ENCODE measurements at places on chromosomes 7 and 10. TPM values are rescaled to one million over a fixed set of nuclear protein-coding genes. Genes with fewer than 3 reads are reported as not detected.

GRCh38 chr7:28961972-28962371 lies 3.8 kb upstream of the TRIL start:
- H3K27ac ChIP-seq = no peak overlapping the region
- peaks cover 9% of the 10 kb centered on the region for H3K4me1 ChIP-seq
- peaks cover 29% of the 10 kb centered on the region for H3K27me3 ChIP-seq
- no peak overlapping the region for H3K4me3 ChIP-seq
- H3K36me3 ChIP-seq = no peaks in the 10 kb centered on the region
- DNase-seq = no peak

DNA sequence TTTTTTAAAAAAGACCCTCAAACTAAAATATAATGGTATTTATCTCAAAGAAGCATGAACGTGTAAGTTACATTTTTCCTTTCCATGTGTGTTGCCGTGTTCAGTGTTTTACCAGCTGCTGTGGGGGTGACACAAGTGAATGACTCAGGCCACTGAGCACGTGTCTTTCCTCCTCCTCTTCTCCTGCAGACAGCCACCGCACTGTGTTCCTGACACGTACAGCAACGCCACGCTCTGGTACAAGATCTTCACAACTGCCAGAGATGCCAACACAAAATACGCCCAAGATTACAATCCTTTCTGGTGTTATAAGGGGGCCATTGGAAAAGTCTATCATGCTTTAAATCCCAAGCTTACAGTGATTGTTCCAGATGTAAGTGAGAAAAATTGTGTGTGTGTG lies 29.7 kb downstream of the TMEM248 start:
- H3K36me3 ChIP-seq = peaks cover 26% of the 10 kb centered on the region
- no peaks in the 10 kb centered on the region for H3K27me3 ChIP-seq
- H3K27ac ChIP-seq = no peak overlapping the region

DNA sequence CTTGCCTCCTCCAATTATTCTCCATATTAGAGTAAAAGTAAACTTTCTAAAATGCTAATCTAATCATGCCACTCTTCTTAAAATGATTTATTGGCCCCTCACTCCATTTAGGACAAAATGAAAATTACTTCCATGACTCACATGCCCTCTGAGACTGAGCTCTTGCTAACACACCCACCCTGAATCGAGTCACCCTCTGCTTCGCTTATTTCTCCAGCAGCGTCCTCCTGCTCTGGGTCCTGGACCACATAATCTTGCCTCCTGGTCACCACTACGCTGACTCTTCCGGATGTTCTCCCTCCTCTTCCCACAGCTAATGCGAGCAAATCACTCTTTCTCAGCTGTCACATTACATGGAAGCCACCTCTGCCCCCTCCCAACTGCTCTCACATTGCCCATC lies 384.0 kb upstream of the FZD8 start:
- no peak for DNase-seq
- no peaks in the 10 kb centered on the region for H3K4me1 ChIP-seq
- H3K27ac ChIP-seq = no peak overlapping the region
- no peak overlapping the region for H3K4me3 ChIP-seq
- no peaks in the 10 kb centered on the region for H3K36me3 ChIP-seq

The SAP25 gene
- 9.9 TPM for total RNA-seq

The GJD4 gene
- not detected for total RNA-seq

All from activated CD4-positive, alpha-beta memory T cell treated with anti-CD3 and anti-CD28 coated beads for 36 hours (primary cell).